Dermis microvascular lymphatic vessel endothelial cell (primary cell): ENCODE measurements at places on chromosomes 3 and 15.

GRCh38 chr15:27133249-27133648 lies 162.3 kb downstream of the GABRG3 start:
- DNase-seq = no peak

DNA sequence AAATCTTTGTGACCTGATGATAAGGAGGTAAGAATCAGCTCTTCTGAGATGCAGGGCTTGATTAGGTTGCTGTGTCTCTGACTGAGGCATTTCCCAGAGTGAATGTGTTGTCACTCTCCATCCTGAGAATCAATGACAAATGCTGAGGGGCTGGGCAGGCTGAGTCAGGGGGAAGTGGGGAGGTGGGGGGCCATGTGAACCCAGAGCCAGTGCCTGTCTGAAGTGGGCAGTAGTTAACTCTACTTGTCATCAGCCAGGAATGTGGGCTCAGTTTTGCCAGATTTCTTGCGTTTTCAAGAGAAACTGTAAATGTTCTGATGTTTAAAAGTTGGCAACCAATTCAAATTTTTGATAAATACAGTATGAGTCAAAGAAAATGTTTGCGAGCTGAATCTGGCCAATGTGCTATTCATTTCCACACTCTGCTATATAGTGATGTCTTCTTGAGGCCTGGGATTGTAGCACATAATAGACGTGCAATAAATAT lies 3.1 kb upstream of the BNC1 start:
- DNase-seq = peak; percentile 86

DNA sequence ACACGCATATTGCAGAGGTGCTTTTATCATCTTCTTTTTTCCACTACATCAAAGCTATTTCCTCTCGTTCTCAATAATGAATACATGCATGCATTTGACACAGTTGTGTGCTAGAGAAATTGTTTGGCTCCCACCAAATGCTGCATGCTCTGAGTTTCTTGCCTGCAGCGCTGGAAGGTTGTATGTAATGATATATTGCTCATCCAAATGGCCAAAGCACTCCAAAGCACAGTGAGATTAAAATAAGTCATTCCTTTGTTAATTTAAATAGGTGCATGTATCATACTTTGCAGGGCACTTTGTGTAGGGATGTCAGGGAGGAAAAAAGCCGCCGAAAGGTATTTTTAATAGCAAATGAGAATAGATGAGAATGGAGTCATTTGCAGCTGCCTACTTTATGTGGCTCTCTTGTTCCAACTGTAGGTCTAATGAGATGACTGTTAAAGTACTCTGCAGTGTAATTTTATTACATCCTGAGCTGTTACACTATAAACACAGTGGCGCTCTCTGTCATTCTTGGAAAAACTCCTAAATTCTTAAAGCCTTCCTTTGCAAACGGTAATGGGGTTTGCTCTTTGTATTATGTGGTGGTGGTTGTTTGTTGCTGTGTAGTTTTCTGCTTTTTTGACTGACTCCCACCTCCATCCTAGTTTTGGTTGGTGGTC lies 56.9 kb upstream of the SKOR1 start:
- no peak for DNase-seq

GRCh38 chr3:10247679-10248183 lies 528 bp upstream of the TATDN2 start:
- DNase-seq = no peak

DNA sequence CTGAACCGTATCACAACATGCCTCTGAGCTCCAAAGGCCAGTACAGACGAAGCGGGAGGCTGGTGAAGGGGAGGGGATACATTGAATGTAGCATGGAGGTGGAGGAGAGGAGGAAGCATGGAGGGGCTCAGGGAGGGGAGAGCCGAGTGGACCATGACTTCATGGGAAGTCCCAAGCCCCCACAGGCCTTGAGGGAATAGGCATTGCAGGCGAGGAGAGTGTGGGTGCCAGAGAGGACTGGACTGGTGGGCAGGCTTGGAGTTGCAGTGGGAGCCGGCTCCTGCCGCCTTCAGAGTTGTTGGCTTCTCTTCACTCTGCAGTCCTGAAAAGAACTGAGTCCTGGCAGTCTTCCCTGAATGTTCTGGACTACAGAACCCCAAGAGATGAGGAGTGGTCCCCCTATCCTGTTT lies 3.3 kb upstream of the RNU6-1 start:
- DNase-seq = peak; percentile 40

DNA sequence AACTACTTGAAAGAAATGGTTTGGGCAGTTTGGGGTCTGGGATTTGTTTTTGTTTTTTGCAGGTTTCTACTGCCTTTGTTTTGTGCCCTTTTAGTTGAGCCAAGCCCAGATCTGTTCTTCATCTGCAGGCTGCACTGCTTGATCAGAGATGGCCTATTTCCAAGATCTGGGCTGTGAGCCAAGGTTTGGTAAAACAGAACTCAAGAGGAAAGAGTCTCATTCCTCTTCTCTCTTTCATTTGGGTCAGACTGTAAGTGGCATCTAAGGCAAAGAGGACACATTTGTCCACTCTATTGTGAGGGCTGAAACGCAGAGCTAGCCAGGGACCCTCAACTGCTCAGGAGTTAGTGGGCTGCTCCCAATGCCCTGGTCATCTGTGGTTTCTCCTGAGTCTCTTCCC lies 104.4 kb upstream of the UBE3A start:
- DNase-seq = no peak

DNA sequence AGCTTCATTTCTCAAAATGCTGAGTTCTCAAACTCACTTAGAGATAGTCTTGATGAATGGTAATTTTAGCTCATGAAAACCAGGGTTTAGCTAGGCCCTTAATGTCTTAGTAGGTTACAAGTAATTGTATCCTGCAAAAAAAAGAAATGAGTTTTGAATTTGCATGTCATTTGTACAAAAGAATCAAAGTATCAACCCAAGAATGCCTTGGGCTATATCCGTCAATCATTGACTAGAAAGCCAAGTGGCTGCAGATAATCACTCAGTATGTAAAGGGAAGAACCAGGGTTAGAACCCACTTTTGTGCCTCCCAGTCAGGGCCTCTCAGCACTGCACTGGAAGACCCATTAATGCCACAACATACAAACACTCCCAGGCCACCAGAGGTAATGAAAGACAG lies 427.6 kb upstream of the MDFIC2 start:
- DNase-seq = no peak

DNA sequence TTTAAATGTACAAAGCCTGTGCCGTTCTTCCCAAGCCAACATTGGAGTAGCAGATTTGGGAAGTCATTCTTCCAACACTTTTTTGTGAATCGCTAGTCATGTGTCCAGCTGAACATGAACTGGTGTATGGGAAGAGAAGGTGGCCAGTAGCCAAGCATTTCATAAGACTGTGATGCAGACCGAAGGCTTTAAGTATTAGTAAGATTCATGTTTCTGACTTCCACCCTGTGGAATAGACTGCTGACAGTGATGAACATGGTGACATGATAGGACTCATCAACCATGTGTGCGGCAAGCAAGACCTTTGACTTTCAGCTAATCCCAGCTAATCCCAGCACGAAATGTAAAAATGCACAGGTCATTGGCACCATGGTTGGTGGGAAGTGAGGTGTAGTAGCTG lies 48.3 kb upstream of the THSD4 start:
- no peak for DNase-seq

GRCh38 chr3:38580450-38581382 lies 68.8 kb downstream of the SCN5A start:
- DNase-seq = no peak

DNA sequence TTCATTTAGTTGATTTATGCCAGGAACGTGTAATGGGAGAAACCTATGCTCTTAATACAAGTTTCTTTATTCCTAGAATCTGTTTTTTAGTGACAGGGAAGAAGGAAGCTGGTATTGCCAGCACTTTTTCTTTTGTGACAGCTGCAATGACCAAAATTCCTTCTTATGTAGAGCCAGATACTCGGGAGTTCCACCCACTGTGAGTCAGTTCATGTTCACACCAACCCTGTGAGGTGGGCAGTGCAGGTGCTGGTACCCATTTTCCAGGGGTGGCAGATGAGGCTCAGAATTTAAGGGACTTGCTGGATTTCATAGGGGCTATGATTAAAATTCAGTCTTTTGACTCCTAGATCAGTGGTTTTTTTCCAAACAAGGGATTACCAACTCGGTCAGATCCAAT lies 34.7 kb downstream of the OXNAD1 start:
- DNase-seq = no peak

DNA sequence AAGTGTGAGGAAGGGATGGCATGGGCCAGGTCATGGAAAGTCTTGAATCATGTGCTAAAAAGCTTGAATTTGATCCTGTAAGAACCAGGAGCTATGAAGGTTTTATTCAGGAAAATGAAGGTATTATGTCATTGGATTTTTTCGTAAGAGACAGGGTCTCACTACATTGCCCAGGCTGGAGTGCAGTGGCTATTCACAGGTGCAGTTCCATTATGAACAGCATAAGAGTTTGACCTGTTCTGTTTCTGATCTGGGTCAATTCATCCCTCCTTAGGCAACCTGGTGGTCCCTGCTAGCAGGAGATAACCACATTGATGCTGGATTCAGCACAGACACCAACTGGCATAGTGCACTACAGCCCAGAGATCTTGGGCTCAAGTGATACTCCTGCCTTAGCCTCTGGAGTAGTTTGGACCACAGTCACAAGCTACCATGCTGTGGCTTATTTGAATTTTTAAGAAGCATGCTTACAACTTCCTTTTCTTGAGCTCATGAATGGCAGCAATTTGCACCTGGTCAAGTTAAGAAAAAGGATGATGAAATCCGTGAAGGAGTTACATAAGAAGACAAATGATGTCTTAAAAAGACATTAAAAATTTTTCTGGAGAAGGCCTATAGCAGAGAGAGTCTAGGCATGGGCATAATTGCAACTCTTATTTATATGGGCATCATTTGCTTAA lies 79.1 kb downstream of the CADPS start:
- no peak for DNase-seq

GRCh38 chr15:48031466-48031865 lies 89.3 kb upstream of the SLC24A5 start:
- no peak for DNase-seq

DNA sequence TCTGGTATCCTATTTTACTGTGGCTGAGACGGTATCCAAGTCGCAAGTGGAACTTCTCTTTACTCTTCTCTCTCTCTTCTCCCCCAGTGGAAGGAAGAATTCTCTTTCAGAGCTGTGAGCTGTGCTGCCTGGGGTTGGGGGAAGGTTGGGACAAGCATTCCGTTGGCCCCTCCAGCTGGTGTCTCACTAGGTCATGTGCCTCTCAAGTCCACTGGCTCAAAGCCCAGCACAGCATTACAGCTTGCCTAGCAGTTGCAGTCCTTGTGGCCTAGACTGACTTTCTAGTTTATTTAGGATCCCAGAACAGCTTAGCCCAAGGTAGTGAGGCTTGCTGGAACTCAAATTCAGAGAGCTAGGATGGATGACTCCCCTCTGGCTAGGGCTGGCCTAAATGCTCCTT lies 76.1 kb upstream of the SPATA16 start:
- DNase-seq = no peak

- no peak for DNase-seq
Measured at GRCh38 chr3:169332310-169332709, 331.2 kb downstream of the MECOM start.

DNA sequence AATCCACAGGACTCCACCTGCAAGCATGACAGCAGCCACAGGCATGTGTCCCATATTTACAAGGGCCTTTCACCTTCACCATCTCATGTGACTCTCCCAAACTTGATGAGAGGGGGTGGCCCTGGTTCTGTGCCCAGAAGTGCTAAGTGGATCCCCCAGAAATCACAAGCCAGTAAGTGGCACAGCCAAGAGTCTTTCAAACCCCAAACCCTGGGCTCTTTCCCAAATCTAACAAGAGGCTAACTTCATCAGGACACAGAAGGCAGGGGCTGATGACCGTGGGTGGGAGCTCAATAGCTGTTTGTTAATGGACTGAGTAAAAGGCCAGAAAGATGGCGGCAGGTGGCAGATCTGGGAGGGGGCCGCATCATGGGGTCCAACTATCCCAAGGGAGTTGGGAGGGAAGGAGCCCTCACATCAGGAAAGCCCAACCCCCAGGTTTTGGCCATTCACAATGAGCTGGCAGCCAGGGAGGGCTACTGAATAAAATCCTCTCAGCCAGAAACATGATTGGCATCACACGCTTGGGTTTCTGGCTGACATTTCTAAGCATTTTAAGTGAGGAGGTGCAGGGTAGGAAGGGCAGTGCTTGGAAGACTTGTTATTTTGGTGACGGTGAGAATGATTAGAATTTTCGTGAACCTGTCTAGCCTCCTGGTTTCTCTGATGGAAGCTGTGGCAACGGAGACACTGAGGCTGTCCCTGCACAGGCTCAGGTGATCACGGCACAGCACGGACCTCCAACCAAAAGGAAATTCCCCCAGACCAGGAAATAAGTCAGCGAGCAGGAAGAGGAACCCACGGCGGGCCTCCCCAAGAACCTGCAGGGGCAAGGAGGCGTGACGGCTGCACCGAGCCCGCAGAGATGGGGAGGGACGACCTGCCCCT lies 109.3 kb downstream of the OXNAD1 start:
- DNase-seq = no peak

- no peak for DNase-seq
Measured at GRCh38 chr3:74332165-74332564, 282.3 kb downstream of the CNTN3 start.

DNA sequence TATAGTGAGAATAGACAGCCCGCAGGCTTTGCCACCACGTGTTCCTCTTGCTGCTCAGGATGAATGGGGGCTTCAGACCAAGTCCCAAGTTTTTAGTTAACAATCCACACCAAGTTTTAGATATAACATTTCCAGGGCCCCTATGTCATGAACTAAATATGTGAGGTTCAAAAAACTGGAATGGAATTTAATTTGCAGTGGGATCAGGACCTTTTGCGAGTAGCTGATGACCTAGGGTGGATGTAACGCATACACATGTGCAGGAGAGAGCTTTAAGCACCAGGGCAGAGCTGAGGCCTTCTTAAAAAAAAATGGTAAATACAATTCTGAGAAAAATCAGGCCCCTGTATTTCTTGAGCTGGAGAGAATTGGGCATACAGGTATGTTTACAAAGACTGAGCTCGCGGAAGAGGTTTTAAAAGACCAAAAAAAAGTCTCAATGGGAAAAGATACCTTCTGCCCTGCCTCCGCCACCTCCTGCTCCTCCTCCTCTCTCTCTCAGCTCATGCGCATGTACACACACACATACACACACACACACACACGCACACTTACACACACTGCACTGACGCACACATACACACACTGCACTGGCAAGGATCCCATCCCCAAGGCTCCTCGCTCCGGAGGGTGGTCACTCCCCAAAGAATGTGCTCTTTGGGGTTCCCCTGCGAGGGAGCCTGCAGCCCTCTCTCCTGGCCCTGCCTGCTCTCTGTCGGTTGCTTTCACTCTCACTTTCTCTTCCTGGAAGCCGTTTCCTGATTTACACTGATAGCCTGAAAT lies 48.2 kb upstream of the IGF1R start:
- DNase-seq = peak; percentile 29

DNA sequence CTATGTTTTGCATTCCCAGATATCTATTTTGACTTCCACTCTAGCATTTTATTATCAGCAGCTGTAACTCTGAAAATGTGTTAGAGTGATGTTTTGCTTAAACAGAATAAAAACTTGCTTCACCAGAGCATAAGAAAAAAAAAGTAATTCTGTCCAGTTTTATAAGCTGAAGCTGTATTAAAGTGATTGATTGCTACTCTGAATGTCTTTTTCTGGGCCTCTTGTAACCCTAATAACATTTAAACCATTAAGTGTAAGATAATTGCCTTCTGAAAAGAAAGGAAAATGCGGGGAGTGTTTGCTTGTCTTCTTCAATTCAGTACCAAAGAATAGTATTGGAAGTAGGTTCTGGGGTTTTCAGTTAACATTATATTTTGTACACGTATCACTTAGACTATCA lies 57.9 kb upstream of the UBE2E1 start:
- DNase-seq = no peak
